ENCODE measurements at places on chromosomes 12 and 14.

GRCh38 chr12:122867691-122868461 lies 28.0 kb downstream of the VPS37B start:
- DNase-seq: no peak

- DNase-seq: no peak
Measured at GRCh38 chr12:11756022-11756421, 106.5 kb downstream of the ETV6 start.

GRCh38 chr12:28340261-28341045 lies 150.2 kb downstream of the CCDC91 start:
- no peak for DNase-seq

- no peak for DNase-seq
Measured at GRCh38 chr14:87805315-87805723, 187.7 kb downstream of the GALC start.

GRCh38 chr14:38469156-38469555 lies 213.3 kb upstream of the CLEC14A start:
- no peak for DNase-seq

DNA sequence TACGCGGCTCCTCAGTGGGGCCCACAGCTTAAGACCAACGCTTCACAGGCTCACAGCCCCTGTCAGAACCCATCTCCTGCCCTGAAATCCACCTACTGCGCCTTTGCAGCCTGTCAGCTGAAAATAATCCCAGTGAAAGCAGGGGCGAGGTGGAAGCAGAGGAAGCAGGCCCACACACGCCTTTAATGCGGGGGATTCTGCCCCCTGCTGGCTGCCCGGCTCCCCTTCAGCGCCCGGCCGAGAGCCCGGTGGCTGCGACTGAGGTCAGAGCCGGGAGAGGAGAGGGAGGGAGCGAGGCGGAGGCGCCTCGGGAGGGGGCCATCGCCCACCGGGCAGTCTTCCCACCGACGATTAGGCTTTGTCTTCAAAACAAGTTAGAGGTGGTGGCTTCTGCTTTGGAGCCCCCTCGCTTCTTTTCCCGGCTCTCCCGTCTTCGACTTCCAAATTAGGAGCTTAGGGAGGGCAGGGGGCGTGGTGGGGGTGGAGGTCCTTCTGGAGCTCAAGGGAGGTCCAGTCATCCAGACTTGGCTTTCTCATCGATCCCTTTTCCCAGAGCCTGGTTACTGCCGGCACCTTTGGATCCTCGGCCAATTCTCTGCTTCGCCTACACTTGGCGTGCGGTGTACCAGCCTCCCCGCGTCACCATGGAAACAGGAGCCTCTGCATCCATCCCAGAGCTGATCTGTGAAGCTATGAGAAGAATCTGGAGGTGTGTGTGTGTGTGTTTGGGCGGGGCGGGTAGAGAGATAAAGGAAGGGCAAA lies 25.2 kb upstream of the RND1 start:
- peak; percentile 35 for DNase-seq

DNA sequence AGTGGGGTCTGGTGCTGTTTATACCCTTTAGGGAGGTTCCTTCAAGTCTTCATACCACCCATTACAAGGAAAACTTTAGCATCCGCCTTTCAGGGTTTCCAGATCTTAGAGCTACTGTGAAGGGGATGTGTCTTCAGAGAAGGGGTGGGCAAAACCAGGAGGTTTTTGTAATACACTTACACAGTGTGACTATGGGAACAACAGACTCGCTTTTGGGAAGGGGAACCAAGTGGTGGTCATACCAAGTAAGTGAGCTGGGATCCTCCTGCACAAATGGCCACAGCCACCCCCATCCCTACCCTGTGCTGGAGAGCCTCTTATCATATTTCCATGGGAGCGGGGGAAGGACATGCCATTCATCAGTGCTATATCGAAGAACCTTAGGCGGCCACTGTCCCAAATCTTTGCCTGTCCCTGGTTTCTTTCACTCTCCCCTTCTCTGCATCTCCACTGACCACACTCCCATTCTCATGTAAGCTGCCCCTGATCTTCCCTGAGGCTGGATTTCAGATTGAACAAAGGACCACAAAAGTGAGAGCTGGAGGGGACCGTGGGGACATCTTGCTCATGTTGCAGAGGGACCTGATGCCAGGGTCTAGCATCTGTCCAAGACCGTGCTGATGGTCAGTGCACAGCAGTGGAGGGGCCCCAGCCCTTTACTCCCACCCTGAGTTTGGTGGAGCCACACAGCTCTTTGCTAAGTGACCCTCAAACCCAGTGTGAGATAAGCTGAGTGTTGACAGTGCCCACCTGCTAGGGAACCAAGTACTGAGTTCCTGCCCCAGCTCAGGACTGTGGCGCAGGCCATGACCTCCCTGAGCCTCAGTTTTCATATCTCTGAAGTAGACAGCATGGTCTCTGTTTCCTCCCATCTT lies 51.4 kb downstream of the DAD1 start:
- no peak for DNase-seq

DNA sequence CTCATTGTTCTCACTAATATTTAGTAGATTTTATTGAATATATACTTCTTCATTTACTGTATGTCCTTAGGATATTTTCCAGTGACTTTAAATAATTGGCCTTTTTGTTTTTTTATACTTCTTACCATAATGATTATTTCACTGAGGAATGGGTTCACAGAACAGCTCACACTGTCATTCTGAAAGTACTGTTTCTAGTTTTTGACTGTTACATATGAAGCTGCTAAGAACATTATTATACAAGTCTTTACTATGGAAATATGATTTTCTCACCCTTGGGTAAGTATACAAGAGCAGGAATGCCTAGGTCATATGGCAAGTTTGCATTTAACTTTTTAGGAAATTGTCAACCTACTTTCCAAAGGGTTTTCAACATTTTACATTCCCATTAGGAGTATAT lies 343.1 kb downstream of the CCER1 start:
- DNase-seq: no peak

GRCh38 chr12:46318037-46318436 lies 49.2 kb upstream of the SLC38A1 start:
- no peak for DNase-seq

DNA sequence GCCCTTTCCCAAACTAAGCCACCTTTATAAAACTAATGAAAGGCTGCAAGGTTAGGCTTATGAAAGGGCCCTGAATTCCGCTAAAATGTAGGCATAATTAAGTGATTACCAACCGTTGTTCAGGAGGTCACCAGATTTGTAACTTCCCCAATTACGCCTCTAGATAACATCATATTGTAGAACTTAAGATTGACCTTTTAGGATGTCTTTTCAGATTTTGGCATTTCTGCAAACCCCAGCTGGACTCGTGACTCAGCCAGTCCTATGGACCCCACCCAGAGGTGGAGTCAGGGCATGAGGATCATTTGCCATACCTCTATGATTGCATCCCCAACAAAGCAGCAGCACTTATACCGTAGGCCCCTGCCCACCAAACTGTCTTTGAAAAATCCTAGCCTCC lies 3.7 kb upstream of the LPCAT3 start:
- DNase-seq: no peak

DNA sequence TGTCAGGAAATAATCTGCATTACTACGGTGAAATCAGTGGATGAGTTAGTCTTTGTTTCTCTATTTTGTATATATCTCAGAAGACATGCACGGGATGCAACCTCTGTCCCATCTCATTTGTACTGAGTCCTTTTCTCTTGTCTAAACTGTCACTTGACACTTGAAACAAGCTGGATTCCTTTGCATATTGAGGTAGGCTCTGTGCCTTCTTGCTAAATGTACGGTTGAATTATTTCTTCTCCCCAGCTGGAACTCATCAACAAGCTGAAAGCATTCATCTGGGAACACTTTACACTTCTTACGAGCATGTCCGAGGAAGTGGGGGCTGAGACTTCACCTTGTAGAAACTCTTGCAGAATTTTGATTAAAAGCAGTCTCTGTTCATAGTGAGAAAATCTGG lies 119.5 kb downstream of the VEZT start:
- no peak for DNase-seq

DNA sequence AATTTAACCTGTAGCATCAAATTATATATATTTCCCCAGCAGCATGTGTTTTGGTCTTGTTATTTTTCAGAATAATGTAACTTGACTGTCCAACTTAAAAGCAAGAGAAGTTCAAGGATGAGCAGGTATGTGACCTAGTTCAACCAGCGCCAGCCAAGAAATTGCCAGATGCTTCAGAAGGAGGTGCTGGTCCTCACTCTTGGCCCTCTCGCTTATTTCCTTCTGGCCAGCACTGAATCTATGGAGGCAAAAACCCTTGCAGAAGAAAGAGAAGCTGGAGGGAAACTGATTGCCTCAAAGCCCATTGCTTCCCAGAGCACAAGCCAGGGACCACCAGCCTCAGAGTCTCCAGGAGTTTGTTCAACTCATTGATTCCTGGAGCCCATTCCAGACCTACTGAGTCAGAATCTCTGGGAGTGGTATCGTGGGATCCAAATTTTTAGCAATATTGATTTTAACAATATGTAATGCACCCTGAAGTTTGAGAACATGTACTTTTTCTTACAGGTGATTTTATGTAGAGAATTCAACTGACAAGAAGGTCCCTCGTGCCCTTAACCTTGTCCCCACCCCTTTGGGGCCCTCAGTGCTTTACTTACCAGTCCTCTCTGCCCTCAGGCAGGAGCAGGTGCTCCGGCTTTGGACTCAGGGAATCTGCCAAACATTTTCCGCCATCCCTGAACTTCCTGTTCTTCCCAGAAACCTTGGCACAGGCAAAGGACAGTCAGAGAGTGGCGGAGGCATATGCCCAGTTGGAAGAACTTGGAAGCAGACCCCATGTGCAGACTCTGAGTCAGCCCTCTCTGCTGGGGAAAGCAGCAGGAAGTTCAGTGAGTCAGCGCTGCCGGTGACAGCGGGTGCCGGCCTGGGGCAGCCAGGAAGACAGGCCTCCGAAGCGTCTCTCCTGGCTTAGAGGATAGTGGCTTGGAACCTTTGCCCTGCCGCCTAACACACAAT lies 10.4 kb downstream of the BEST3 start:
- DNase-seq: no peak

DNA sequence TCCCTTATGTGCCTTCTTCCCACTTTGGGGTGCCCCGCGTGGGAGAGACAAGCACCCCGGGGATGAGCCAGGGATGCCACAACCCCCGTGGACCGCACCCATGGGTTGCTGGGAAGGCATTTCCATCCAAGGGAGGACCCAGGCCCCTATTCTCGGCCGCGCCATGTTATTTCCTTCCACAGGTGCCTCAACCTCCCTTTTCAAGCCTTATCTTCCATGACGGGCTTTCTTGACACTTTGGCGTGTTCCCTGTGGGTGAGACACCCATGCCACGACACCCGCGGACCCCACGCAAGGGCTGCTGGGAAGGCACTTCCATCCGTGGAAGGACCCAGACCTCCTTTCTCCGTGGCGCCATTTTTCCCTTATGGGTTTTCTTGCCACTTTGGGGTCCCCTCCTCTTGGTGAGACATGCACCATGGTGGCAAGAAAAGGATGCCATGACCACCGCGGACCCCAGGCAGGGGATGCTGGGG lies 269.2 kb downstream of the ALG10 start:
- no peak for DNase-seq

GRCh38 chr14:61578745-61579144 lies 116.6 kb upstream of the HIF1A start:
- DNase-seq: no peak

DNA sequence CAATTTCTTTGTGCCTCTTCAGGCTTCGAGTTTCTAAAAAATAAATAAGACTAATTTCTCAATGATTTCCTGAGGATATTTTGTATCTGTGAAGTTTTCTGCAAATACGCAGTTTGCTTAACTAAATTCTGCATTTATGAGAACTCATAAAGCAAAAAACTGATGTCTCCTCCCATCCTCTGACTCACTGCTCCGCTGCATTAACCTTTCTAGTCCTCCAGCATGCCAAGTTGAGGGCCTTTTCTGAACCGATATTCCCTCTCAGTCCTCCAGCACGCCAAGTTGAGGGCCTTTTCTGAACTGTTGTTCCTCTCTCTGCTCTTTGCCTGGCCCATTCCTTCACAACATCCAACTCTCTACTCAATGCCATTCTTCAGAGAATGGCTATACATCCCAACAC lies 3.2 kb downstream of the IPO8 start:
- no peak for DNase-seq

DNA sequence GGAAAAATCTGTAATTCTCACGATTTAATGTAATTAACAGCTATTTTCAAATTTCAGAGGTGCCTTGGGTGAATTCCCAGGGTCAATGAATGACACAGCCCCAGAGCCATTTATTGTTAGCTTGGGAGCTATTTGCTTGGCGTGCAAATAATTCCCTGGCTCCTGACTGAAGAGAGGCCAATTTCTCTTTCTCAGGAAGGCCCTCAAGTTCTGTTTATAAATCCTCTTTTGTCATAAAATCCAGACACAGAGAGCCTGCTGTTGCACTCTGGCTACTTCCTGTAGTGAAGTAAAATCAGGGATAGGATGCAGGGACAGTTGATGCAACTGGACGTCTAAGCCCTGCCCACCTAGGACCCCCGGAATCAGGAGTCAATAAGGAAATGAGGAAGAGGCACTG lies 154.3 kb downstream of the TMX1 start:
- no peak for DNase-seq

GRCh38 chr12:27592548-27592947 lies 68.5 kb downstream of the PPFIBP1 start:
- no peak for DNase-seq

- DNase-seq: no peak
Measured at GRCh38 chr12:52601671-52602070, 408 bp upstream of the KRT72 start.

- no peak for DNase-seq
Measured at GRCh38 chr14:93230539-93230938, 23.5 kb downstream of the UBR7 start.

- no peak for DNase-seq
Measured at GRCh38 chr12:53236443-53237111, 4.6 kb upstream of the RARG start.

GRCh38 chr12:120227233-120228040 lies 26.5 kb upstream of the RPLP0 start:
- DNase-seq: no peak

DNA sequence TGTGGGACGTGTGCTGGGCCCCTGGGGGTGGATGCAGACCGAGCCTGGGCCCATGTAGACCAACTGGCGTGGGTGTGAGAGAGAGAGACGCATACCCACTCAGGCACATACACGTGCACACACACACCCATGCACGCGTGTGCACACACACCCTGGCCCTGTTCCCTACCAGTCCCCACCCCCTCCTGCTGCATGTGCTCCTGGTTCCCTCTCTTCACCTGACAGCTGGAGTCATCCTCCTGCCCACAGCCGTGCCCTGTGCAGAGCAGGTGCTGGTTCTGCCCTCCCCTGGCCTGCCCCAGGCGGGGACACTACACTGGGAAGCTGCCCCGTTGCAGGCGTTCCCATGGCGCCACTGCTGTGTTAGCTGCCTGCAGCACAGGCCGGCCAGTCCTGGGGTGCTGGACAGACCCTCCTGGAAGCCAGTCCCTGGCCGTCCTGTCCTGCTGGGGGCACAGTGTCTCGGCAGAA lies 18.5 kb downstream of the PACS2 start:
- no peak for DNase-seq

GRCh38 chr12:79841248-79841877 lies 93.5 kb downstream of the PPP1R12A start:
- DNase-seq: no peak

DNA sequence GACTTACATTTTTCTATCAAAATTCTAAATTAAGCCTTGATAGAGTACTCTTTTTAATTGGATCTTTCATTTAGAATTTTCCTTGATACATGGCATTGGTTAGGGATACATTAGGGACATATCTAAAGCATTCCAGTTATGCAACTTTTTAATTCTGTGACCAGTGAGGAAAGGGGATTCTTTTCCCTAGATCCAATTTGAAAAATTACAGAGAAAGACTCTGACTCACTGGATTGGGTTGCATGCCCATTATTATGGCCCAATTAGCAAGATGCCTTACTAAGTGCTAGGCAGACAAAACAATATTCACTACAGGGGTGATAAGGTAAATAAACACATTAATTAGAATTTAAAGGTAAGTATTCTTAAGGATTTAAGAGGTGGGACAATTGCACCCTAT lies 5.2 kb upstream of the RAD52 start:
- DNase-seq: no peak

Measured in GM18507 (cell line).